ENCODE measurements at places on chromosomes 1 and 21.
A peak's percentile ranks its signal among the peaks of the same experiment; 100 is the strongest.

GRCh38 chr1:16724718-16725438 lies 15.4 kb upstream of the RNU1-4 start:
- no peak for DNase-seq

DNA sequence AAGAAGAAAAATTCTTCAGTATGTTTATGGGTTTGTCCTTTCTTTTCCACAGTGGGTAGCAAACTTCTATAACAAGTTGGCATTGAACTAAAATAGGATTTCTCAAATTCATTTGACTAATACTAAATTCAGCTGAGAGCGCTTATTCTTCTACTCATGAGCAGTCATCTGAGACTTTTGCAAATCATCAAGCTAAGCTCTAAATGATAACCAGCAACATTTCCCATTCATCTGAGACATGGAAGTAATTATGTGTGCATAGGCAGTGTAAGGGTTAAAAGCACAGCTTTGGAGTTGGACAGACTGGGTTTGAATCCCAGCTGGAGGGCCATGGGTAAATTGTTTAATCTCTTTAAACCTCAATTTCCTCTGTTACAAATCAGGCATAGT lies 18.3 kb upstream of the CNR2 start:
- DNase-seq: no peak

- no peak for DNase-seq
Measured at GRCh38 chr1:2368053-2368744, 23.2 kb downstream of the MORN1 start.

DNA sequence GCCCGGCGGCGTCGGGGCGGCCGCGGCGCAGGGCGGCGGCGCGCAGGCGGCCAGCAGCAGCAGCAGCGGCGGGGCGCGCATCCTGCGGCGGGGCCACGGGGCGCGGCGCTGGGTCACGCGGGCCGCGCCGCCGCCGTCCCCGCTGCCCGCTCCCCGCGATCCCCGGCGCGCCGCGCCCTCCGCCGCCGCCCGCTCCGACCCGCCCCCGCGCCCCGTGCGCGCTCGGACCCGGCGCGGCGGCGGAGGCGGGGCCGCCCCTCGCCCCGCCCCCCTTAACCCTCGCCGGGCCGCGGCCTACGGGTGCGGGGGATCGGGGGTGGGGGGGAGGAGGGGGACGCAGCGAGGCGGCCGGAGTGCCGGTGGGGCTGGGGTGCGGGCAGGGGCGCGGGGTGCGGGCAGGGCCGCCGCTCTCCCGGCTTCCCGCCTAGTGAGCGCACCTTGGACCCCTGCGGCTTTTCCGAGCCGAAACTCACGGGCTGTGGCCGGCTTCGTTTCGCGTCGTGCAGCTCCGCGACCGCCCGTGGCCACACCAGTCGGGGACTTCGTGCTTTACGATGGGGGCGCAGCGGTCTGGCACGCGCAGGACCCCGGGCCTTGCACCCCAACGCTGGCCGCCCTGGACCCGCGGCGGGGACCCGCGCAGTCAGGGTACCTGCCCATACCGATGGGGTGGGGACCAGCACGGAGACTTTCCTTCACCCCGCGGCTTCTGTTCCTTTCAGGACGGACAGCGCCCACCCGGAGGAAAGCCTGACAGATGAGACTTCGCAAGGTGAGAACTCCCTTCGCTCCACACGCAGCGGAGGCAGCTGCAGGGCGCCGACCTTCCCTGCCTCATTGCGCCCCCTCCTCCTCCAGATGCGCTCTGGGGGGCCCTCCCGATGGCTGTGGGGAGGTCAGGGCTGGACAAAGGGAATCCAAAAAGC lies at the start of gene FNDC10:
Gene FNDC10 (minus strand): TSS at position 201 of the 926 bp plus-strand sequence. CDS start 120 bp downstream, at position 81.
- DNase-seq: no peak

GRCh38 chr1:151805066-151805820 lies at the start of gene LINGO4:
Gene LINGO4 (minus strand): TSS chr1:151805419. CDS start chr1:151802704, 2,715 bp downstream.
- DNase-seq: no peak

- DNase-seq: peak; percentile 60
Measured at GRCh38 chr1:6922096-6922931, 137.1 kb downstream of the CAMTA1 start.

GRCh38 chr1:185567440-185567839 lies 166.8 kb upstream of the HMCN1 start:
- no peak for DNase-seq

DNA sequence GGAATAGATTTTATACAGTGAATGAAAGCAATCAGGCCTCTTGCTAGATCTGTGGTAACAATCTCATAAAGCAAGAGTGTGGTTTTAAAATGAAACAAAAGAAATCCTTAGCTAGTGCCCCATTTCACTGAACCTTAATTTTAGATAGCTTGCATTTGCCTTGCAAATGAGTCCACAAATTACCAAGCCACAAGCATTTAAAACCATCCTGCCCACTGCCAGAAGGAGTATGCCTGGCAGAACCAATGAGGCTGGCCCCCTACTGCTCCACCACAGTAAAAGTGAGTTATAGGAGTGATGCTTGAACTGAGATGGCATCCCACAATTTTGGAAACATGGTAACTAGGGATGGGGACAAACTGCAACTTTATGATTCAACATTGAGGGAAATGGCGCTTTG lies 206.4 kb upstream of the LMO4 start:
- DNase-seq: no peak

- DNase-seq: peak; percentile 89
Measured at GRCh38 chr1:67652800-67653199, 32.2 kb upstream of the GADD45A start.

DNA sequence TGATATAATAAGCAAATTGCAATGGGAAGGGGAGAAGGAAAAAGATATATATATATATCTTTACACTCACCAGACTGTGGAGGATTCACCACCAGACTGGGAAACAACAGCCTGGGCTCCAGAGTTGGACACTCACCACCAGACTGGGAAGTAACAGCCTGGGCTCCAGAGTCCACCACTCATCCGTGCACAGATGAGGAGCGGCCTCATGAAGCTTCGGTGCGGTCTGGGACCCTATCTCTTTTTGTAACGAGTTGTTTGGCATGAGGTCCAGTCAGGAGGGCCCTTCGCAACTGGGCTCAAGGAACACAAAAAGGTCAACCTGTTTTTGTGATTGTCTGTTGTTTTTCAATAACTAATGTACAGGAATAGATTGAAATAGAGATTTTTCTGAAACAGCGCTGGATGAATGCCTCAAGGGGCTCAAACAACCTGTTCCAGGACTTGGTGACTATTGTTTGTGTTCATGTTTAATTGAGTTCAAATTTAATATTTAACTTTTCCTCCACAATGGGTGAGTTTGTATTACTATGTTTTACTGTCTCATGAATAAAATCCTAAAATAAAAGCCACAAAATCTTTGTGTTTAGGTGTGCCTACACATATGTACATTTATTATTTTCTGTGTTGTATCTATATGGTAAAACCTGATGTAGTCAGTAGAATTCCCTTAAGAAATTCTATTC lies 40.1 kb downstream of the S100A10 start:
- DNase-seq: no peak

All from fibroblast of villous mesenchyme (primary cell).